GM20000 (cell line): ENCODE measurements at places on chromosomes 4 and X.

GRCh38 chr4:72209600-72209999 is 177.8 kb downstream of the NPFFR2 start:
- DNase-seq: no peak

GRCh38 chr4:33989820-33990443 is 2254.4 kb downstream of the ARAP2 start:
- DNase-seq: no peak

- DNase-seq: no peak
Observed at GRCh38 chr4:21209860-21210259, 509.6 kb downstream of the PACRGL start.

DNA sequence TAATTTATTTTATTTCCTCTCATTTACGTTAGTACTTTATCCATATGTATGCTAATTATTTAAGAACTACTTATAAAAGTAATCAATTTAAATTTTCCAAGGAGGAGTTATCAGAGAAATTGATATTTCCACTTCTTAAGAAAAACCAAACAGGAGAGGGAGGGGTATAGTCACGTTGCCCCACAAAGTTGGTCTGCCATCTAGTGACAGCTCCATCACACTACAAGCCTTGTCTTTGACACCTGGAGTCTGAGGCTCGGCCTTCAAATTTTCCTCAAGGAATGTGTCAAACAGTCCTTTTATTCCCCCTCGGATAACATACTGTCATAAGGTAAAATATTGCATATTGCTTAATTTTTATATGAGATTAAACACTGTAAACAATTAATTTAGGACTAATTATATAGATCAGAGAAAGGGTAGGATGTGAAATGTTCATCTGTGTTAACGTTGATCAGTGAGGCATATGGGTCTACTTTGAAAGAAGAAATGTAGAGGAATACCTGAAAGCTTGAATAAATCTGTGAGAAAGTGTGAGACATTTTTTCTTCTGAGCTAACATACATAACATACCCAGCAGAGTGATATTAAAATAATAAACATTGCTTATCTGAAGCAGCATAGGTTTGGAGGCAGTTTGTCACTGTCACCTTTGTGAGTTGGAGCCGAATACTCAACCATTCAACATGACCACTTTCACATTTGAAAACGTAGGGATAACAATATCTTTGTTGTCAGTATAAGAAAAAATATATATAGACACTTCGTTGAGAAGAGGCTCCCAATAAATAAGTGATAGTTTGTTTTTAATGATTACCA is 114.4 kb downstream of the GLRA3 start:
- DNase-seq: peak; percentile 44

DNA sequence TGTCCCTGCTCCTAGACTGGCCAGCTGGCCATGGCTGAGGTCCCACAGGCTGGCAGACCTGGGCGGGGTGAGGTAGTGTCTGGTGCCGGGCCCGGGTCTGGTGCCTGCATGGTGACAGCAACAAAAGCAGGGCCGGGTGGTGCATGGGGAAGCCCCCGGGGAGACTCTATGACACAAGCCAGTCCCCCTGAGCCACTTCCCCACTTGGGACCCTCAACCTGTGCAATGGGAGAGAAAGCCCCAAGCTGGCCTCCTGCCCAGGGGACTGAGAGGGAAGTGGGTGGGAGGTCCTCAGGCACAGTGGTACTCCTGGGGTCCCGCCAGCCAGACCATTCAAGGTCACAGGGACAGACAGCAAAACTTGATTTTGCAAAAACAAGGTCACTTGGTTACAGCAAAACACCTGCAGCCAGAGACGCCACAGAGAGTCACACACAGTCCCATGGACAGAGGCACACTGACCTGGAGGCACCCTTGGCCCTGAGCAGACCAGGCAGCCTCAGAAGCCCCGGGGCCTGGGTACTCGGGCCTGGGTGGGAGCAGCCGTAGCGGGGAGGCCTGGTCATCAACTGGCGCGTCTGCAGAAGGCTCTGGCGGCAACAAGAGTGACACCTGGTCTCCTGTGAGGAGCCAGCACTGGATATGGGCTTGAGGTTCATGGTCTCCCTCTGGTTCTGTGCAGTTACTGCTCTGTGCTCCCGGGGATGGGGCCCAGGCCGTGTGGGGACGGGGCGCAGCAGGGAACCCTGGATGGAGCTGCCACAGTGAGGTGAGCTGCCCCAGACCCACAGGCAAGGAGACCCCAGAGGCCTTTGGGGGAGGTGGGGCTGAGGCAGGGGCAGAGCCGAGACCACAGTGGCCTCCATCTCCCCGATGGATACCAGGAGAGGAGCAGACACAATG is 60.6 kb downstream of the HTRA3 start:
- no peak for DNase-seq

- no peak for DNase-seq
Observed at GRCh38 chr4:67879486-67879885, 4.3 kb downstream of the TMPRSS11D start.

- DNase-seq: no peak
Observed at GRCh38 chr4:45442466-45442865, 681.4 kb downstream of the GABRG1 start.

GRCh38 chr4:143288171-143288570 is 48.5 kb upstream of the GAB1 start:
- no peak for DNase-seq

DNA sequence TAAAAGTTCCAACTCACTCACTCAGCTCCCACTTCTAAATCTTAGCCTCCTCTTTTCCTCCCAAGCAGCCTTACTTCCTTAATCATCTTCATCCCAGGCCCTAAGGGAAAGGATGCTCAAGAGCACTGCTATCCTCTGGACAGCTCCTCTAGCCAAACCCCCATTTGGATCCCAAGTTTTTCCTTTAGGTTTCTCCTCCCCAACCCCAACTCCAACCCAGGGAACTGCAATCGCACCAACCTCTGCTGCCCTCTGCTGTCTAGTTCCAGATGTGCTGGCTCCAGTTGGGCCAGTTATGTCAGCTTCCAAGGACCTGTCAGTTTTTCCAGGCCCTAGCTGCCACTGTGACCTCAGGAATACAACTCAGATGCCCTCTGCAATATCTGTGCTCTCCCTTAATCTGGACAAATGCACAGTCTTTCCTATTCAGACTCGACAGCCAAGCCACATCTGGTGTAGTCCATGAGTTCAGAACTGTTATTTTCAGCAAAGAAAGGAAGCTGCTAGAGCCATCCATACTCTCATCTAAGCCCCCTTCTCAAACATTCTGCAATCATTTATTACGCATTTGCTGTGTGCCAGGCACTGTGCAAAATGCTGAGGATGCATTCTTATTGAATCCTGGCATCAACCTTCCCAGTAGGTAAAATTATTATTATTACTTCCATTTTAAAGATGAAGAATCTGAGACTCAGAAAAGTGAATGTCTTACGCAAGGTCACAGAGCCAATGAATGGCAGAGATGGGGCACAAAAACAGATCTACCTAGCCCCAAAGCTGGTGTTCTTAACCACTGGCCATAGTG is 12.3 kb upstream of the XPNPEP2 start:
- no peak for DNase-seq

DNA sequence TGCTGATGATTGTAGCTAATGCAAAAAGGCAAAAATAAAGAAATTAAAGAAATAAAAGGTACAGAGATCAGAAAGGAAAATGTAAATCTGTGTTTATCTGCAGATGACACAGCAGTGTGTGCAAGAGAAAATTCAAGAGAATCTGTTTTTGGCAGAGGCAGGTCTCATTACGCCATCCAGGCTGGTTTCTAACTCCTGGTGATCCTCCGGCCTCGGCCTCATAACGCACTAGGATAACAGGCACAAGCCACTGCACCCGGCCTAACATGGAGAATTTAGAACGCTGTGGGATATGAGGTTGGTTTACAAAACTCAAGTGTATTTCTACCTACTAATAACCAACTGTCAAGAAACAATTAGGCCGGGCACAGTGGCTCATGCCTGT is 29.4 kb downstream of the CTBP1 start:
- DNase-seq: no peak

DNA sequence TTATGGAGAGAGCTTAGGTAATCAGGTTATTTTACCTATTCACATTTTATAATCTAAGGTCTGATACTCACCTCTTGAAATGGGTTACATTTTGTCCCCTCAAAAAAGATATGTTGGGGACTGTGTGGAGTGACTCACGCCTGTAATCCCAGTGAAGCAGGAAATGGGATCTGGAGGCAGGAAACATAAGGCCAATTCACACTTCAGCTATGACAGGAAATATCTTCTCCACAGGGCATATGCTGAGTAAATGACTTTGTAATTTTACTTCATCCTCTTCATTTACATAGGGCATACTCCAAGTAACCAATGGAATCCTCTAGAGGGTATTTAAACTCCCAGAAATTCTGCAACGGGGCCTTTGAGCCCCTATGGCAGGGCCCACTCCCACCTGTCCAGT is 54.8 kb upstream of the ZMAT1 start:
- DNase-seq: no peak

DNA sequence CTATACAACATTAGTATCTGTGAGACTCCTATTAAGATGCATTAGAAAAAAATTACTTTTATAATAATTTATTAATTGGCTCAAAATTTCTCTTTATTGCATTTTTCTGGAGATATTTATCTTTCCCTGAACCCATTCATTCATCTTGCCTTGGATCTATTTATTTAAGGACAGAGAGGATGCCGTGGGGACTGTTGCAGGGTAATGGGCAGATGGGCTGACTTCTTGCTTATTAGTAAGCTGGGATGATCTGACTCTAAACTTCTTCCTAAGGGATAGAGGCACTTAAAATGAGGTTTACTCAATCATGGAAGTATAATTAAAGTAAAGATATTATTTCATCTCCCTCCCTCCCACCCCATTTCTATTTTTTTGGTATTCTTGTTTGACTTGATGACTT is 18.2 kb upstream of the ANK2 start:
- DNase-seq: no peak

- no peak for DNase-seq
Observed at GRCh38 chr4:134499074-134499473, 297.5 kb upstream of the PABPC4L start.

GRCh38 chr4:40763228-40763716 is 13.5 kb downstream of the NSUN7 start:
- peak; percentile 75 for DNase-seq

GRCh38 chrX:7706032-7706431 is 136.9 kb upstream of the VCX start:
- DNase-seq: no peak

DNA sequence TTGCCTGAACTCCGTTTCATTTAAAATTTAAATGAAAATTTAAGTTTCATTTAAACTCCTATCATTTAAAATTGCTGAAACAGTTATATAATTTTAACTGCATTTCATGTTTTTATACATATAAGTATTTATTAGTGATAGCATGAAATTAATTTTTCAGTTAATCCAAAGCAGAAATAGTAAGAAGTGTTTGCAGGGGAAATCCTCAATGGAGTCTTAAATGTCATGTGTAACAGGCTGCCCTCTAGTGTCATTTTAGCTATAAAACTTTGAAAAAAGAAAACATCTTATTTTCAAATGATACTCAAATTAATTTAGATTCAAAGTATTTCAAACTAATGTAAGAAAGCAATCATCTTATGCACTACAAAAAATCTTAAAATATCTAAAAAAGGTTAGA is 27.2 kb downstream of the TAPT1 start:
- DNase-seq: no peak

- DNase-seq: no peak
Observed at GRCh38 chrX:38578167-38578566, 16.8 kb downstream of the TSPAN7 start.

GRCh38 chr4:88623097-88623496 is 30.8 kb downstream of the HERC3 start:
- DNase-seq: no peak

DNA sequence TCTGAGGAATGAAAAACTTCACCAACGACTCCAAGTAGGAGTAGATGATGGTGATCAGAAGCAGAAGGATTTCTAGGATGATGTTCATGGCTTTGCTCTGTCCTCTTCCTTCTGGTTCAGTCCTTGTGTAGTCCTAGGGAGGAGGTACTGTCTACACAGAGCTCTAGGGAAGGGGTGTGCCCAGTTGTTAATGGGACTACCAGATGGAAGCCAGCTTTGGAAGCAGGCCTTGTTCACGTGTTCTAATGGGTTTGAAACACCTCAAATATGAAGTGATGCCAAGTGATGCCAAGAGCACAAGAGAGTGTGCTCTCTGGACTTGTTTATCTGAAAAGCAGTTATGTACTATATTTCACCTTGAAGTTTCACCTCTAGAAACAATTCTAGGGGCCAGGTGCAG is at the start of gene HSD17B13:
TSS of gene HSD17B13 (minus strand) at position 129 of the 400 bp plus-strand sequence. CDS start at position 88, 41 bp downstream.
- no peak for DNase-seq

DNA sequence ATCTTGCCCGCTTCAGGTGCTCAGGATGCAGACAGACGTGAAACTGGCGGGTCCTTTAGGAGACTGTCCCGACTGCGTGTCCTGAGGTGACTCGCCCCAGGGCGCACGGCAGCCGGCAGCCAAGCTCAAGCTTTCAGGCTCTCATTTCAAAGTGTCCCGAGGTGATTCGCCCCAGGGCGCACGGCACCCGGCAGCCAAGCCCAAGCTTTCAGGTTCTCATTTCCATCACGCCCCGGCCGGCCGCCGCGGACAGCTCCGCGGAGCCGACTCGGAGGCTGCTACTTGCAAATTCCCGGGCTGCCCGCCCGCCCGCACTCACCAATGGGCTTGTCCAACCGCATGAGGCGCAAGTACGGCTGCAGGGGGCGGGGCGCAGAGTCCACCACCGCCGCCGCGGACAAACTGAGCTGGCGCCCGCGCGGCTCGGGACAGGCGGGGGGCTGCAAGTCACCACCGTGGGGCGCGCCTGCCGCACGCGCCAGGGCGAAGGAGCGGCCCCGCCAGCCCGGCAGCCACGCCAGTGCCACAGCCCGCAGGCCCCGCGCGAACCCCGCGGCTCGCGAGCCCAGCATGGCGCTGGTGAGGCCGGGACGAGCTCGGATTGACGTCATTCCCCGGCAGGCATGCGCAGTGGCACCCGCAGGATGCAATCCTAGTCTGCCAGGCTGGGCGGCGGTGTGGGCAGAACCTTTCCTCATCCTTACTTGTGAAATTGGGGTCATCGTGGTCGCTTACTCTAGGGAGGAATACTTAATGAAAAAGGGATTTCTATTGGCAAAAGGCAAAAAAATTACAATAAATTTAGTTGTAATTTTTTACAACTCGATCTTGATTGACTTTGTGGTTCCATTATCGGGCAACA is at the start of gene COQ2:
TSS of gene COQ2 (minus strand) at position 606 of the 862 bp plus-strand sequence. CDS start at position 572, 34 bp downstream.
- peak; percentile 92 for DNase-seq

DNA sequence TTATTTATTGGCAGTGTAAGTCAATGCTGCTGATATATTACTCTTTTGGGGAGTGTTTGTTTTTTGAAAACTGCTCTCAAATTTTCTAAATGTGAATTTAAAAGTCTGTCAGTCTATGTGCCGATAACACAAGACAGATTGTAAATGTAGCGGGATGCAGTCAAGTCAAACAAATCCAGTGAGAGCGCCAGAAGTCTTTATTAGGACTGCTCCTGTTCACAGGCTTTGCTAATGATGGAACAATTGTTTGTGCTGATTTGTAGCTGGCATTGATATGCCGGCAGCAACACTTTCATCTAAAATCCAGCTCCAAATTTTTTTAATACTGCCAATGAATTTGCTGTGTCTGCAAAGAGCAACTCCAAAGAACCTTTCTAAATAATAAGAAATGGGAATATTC is 78.7 kb upstream of the TET2 start:
- DNase-seq: no peak

GRCh38 chrX:11239230-11239629 is 54.0 kb upstream of the AMELX start:
- peak; percentile 28 for DNase-seq
